ENCODE measurements at places on chromosomes 2 and 18.

GRCh38 chr18:43572163-43572562 lies 294.9 kb upstream of the SYT4 start:
- DNase-seq, result no peak

DNA sequence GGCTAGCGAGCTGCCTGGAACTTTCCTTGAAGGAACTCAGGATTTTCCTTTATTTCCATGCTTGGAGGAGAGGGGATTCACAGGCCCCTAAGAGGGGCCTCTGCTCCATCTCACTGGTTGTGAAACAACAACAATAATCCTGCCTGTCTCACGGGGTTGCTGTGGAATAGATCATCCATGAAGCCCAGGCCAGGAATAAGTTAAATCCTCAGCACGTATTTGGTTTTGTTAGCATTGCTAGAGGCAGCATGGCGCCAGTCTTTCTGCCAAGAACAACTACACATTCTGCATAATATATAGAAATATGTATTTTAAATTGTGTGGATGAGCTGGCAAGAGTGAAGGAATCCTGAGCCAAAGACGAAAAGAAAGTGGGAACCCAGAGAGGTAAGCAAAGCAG lies 80.8 kb upstream of the L3MBTL4 start:
- no peak for DNase-seq

- no peak for DNase-seq
These were observed 79.8 kb upstream of the PDE1A start for GRCh38 chr2:182506606-182507005.

DNA sequence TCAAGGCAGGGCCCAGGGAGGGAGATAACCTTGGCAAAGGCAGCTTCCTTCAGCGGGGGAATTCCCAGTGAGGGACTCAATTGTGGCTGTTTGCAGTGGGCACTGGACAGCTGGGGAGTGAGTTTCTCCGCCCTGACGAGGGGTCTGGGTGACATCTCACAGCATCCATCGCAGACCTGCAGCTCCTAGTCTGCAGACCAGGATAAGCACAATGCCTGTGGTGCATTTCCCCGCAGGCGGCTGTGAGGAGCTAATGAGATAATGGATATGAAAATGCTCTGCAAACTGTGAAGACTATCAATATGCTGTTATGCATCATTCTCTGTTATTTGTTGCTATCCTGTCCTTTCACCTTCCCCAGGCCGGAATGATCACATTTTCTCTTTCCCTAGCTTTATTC lies 30.0 kb upstream of the CYP1B1 start:
- DNase-seq, result no peak

DNA sequence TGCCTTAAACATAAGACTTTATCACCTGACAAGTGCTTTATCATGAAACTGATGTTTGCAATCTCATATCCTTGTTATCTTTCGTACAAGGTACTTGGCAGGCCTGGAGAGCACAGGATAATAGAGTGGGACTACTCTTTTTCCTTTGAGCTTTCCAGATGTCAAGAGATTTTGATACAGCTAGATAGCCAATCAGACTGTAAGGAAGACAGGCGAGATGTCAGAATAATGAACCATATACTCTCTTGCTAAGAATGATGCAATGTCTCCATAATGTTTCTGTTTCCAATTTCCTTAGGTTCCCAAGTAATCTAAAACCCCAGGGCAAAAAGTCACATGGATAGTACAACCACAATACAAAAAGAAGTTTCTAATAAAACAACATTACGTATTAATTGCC lies 313.1 kb downstream of the PDE11A start:
- DNase-seq, result no peak

DNA sequence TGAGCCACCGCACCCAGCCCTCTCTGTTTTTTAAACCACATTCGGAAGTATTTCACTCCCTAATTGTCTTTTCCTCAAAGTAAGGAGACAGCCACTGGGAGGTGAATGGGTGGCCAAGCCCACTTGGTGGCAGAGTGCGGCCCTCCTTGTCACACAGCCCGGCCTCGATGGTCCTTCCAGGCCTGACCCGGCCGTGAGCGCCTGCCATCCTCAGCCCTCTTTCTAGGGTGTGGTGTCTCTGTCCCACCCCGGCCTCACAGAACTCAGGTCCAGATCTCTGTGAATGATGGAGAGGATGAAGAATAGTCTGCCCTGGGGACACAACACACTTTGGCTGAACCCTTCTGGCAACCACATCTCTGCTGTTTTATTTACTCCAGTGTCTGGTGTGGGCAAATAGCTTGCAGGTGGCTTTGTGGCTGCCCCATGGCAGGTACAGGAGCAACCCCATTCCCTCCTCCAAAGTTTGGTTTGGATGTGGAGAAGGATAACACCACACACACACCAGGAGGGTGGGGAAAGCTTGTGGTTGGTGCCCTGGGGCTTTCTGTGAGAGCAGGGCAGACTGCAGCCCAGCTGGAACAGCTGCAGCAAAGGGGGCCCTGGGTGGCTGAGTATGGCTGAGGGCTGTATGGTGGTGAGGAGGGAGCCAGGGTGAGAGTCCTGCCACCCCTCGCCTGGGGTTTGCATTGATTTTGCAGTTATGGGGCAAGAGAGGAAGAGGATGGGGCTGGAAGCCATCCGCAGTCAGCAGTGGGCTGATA lies 88.6 kb downstream of the FAM168B start:
- no peak for DNase-seq

DNA sequence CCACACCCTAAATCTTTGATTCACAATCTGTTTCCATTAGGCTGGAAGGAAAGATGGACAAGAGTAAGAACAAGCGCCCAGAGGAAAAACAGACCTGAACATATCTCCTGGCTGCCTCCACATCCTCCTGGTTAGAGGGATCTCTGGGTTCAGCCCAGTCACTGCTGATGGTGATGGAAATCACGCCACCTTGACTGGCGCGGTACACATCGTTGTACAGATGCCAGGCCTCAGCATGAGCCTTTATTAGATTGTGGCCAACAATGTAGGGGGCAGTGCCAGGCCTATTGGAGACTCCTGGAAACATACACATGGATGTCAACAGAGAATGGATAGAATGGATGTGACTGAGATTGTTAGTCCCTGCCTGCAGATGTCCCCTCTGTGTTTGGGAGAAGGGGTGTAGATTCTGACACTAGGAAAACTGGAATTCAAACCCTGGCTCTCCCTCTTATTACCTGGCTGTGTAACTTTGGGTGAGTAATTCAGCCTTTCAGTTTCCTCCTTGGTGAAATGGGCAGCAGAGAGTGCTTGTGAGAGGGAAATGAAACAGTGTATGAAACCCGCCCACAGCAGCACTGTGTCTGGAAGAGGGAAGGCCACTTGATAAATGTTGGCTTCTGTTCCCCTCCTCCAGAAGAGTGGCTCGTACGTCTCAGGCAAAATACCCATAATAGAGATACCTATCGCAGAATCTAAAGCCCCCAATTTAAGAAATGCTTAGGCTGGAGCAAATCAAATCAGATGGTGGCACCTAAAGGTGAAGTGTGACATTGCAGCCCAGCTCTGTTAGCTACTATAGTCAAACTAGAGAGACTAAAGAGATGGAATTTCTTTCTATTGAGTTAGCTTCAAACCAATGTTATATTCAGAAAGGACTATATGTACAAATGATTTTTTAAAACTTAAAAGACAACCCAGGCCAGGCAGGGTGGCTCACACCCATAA lies 36.2 kb downstream of the LCT start:
- no peak for DNase-seq

- DNase-seq, result peak; percentile 26
These were observed 9.1 kb downstream of the TNP1 start for GRCh38 chr2:216850665-216851322.

GRCh38 chr2:122034777-122035176 lies 279.3 kb downstream of the TSN start:
- no peak for DNase-seq

GRCh38 chr2:130806370-130806769 lies 30.3 kb upstream of the ARHGEF4 start:
- no peak for DNase-seq

- no peak for DNase-seq
These were observed 123.7 kb upstream of the SIX3 start for GRCh38 chr2:44817673-44818335.

DNA sequence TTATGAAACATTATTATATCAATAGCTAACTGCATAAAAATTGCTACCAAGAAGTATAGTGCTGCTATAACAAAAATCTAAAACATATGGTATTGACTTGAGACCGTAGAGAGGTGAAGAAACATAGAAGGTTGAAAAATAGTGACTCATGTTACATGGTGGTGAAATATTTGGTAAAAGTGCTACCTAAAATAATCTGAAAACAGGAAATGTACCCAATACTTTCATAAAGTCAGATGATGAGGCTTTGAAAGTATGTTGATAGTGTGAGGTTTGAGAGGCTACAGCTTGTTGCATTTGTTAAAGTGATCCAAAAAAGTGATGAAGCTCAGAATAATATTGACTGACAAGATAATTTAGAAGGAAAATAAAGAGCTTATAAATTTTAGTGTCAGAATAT lies 718.7 kb upstream of the SLC8A1 start:
- DNase-seq, result no peak

- DNase-seq, result no peak
These were observed 31.5 kb downstream of the MRO start for GRCh38 chr18:50788284-50788683.

DNA sequence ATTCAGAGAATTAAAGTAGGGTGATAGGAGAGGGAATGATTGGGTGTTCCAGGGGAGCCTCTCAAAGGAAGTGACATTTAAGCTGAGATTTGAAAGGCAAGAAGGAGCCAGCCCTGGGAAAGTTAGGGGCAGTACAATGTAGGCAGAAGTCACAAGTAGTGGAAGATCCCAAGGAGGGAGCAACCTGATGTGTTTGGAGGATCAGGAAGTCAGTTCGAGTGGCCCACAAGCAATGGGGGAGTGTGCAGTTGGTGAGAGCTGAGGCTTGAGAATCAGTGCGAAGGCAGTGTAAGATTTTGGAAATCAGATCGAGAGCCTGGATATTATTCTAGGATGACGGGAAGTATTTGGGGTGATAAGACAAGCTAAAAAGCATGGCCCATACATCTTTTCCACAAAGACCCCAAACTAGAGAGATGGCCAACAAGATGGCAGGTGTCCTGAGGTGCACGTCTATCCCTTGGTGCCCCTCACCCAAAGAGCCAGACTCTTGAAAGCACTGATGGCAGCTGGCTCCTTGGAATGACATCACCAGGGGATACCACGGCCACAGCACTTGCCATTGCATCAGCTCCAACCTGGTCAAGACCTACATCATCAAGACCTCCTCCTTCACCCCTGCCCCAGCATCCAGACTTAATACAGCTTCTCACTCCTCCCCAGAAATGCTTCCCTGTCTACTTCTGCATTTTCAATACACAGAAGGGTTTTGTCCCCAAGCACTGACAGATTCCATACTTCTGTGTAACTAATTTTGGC lies 127.3 kb downstream of the BCL2 start:
- DNase-seq, result no peak

GRCh38 chr2:240745962-240746361 lies 54.3 kb downstream of the AQP12A start:
- DNase-seq, result no peak

DNA sequence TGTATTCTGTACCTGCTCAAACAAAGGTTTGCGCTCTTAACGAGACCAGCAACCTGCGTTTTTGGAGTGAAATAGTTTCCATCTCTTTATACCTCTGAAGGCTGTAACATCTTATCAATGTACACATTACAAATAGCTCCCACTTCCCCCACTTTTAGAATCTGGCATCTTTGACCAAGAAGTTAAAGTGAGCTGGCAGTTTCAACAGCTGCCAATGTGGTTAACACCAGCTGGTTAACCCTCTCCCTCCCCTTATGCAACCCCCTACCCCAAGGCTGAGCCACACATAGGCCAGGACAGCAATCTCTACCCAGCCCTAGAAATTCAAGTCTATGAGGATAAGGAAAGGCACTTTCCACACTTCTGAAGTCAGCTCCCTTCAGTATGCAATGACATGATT lies 2.2 kb upstream of the SERTAD2 start:
- DNase-seq, result no peak

GRCh38 chr18:78738076-78738690 lies 241.4 kb upstream of the SALL3 start:
- DNase-seq, result no peak

DNA sequence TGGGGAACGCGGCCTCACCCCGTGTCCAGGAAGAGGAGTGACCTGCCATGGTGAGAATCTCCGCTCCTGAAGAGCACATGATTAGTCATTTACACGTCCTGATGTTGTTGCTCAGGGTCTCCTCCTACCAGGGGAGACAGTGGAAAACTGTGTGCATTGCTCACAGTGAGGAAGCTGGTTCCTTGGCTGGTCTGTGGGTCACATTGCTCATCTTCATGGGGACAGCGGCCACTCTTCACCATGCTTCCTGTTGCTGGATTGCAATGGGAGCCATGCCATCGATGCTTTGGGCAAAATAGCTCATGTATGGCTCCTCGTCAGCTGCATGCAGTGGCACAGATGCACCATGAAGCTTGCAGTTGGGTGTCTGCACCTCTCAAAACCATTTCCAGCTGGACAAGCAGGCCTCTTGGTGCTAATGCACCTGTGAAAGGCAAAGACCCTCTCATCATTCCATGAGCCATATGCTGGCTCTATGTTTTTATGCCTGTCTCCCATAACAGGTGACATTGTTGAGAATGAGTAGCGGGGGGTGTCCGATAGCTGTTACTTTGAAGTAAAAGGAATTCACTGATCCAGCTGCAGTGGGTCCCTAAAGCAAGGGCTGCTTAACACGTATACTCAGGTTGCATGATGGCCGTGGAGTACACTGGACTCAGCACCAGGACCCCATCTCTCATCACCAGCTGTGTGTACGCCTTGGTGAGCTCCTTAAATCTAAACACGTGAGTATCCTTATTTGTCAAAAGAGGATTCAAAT lies 135.0 kb upstream of the ALKAL2 start:
- DNase-seq, result no peak

DNA sequence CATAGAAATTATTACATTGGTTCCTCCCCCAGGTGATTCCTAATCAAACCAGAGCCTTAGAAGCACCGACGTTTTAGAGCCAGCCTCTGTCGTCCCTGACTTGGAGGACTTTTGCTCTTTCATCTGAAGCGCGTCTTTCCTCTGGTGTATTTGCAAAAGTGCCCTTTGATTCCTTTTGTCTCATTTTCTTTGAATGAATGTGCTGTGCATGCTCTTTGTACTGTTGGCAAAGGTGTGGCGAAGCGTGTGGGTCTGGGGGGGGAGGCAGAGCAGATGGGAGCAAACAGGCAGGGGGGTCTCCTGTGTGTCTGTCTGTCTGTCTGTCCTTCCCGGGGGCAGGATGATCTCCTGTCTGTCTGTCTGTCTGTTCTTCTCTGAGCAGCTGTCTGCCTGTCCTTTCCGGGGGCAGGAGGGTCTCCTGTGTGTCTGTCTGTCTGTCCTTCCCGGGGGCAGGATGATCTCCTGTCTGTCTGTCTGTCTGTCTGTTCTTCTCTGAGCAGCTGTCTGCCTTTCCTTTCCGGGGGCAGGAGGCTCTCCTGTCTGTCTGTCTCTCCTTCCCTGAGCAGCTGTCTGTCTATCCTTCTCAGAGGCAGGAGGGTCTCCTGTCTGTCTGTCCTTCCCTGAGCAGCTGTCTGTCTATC lies 205.5 kb upstream of the MYT1L start:
- DNase-seq, result no peak

GRCh38 chr2:26396734-26397298 lies 4.9 kb upstream of the DRC1 start:
- DNase-seq, result no peak

- no peak for DNase-seq
These were observed 102.3 kb downstream of the TGIF1 start for GRCh38 chr18:3552305-3552704.

GRCh38 chr2:32697156-32697555 lies 69.3 kb downstream of the TTC27 start:
- DNase-seq, result no peak

GRCh38 chr2:102663381-102663780 lies 44.0 kb downstream of the SLC9A2 start:
- no peak for DNase-seq
